Cortex of kidney (tissue), 1 donor: ENCODE measurements at places on chromosomes 13 and 19.

GRCh38 chr19:48330012-48330681 is 4.8 kb downstream of the EMP3 start:
- DNase-seq: no peak

DNA sequence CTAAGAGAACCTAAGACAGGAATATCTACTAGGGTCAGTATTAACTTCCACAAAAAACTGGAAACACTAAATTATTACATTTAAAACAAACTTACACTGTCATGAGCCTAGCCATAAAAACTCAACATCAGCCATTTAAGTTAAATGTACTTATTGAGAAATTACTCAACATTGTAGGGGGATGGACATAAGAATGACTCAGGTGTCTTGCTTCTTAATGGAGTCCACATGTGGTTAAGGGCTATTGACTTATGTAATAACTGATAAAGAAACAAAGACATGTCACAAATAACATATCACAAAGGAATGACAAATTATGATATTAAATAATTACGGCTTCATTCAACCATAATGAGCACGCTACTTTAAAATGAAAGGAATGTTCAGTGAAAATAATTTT is 36.2 kb downstream of the CLDN10 start:
- no peak for DNase-seq

- DNase-seq: no peak
Observed at GRCh38 chr13:108827646-108828045, 198.2 kb downstream of the MYO16 start.

DNA sequence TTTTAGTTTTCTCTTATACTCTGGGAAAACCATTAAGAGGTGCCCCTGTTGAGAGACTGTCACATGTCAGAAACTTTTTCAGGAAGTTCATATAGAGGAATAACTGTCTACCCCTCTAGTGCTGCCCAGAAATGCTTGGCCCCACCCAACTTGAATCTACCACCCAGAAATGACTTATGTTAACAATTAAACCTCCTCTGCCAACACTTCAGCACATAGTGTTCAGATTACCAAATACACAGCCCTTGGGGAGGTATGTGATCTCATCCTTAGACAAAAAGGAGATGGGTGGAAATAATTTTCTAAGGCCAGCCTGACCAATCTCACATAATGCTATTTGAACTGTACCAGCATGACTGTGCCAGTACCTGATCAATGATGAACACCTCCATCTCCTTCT is 35.6 kb downstream of the CCDC169 start:
- DNase-seq: no peak

DNA sequence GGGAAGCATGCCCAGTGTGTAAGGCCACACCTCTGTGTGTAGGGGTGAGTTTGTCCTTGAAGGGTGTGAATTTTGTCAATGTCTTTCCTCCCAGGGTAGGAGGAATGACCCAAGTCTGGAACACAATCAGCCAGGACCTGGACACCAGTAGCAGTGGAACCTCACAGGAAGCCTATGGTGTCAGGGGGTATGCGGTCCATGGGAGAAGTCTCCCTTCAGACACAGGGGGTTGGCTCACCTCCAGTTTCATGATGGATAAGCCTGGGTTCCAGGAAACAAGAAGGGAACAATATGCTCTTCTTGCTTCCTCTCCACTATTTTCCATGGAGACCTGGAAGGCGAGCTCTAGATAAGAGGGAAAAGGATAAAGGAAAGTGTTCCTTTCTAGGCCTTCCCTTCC is 23.9 kb downstream of the B3GLCT start:
- DNase-seq: no peak

DNA sequence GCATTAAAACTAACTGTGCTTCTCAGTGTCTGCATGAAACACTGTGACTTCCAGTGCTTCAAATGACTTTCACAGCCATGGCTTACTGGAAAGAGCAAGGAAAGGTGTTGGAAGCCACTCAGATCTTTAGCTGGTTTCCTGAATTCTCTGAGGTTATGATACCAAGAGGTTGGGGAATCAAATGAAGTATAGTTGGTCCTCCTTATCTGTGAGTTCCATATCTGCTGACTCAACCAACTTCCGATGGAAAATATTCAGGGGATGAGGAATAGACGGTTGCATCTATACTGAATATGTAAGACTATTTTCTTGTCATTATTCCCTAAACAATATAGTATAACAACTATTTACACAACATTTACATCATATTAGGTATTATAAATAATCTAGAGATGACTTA is 32.4 kb downstream of the EPSTI1 start:
- DNase-seq: no peak

- DNase-seq: no peak
Observed at GRCh38 chr19:39236527-39236926, 8.3 kb downstream of the IFNL3 start.

- DNase-seq: no peak
Observed at GRCh38 chr19:16441661-16442162, 30.1 kb downstream of the EPS15L1 start.
